Sciatic nerve (tissue), 2 donors: ENCODE measurements at places on chromosomes 1 and 21. TPM values are rescaled to one million over a fixed set of nuclear protein-coding genes. Genes with fewer than 3 reads are reported as not detected.

Gene PTGFR
- total RNA-seq: 57.2 TPM

Gene GCSAML
- 1.2 TPM for total RNA-seq

Gene TCP10L
- total RNA-seq: 1.9 TPM

Gene LMX1A
- total RNA-seq: 0.22 TPM

Gene AMPD1
- total RNA-seq: not detected

Gene NCAM2
- 41.2 TPM for total RNA-seq

Gene GBP5
- 6.4 TPM for total RNA-seq

Gene CAPZB
- total RNA-seq: 198 TPM

Gene LIN28A
- not detected for total RNA-seq

Gene PKLR
- total RNA-seq: not detected

Gene FMO2
- total RNA-seq: 58.3 TPM

Gene DNAI4
- 70.9 TPM for total RNA-seq

Gene INKA2
- total RNA-seq: 17.9 TPM

Gene SV2A
- total RNA-seq: 1.7 TPM

Gene PYHIN1
- total RNA-seq: 7.8 TPM

Gene WRAP73
- total RNA-seq: 18.9 TPM

Gene KLHDC7A
- total RNA-seq: not detected

Gene UBASH3A
- total RNA-seq: 0.71 TPM

Gene RAB42
- 5.8 TPM for total RNA-seq

Gene SPEN
- 97.7 TPM for total RNA-seq

Gene ASAP3
- 109 TPM for total RNA-seq

Gene UBXN10
- total RNA-seq: 0.13 TPM

Gene GSTM3
- total RNA-seq: 104 TPM

Gene SETSIP
- total RNA-seq: not detected

Gene RXRG
- total RNA-seq: 11.9 TPM

Gene ZNF362
- total RNA-seq: 40.0 TPM

Gene GJA9
- total RNA-seq: not detected

Gene TDRD5
- total RNA-seq: not detected

Gene ZNF648
- 0.53 TPM for total RNA-seq

Gene ETV3L
- not detected for total RNA-seq

Gene SDCCAG8
- 70.4 TPM for total RNA-seq

Gene C1orf141
- total RNA-seq: not detected

Gene OR2T5
- not detected for total RNA-seq

Gene LCE1C
- total RNA-seq: not detected

Gene ANKRD35
- total RNA-seq: 3.8 TPM

Gene GJC2
- total RNA-seq: 10.5 TPM

Gene IL20
- total RNA-seq: not detected

Gene FAM89A
- total RNA-seq: 11.1 TPM

Gene TARBP1
- total RNA-seq: 31.5 TPM

Gene CACNA1S
- not detected for total RNA-seq

Gene CFAP74
- total RNA-seq: 0.09 TPM
